ENCODE measurements at places on chromosomes 7 and 10. TPM values are rescaled to one million over a fixed set of nuclear protein-coding genes. Genes with fewer than 3 reads are reported as not detected.

Gene KIF20B
- total RNA-seq = 16.6 TPM

Gene METTL27
- total RNA-seq = 2.9 TPM

Gene ANXA8
- not detected for total RNA-seq

Gene BCCIP
- total RNA-seq = 39.7 TPM

Gene C10orf62
- total RNA-seq = not detected

Gene CTTNBP2
- total RNA-seq = 0.30 TPM

Gene ADRA2A
- total RNA-seq = not detected

Gene ZNF37A
- 29.8 TPM for total RNA-seq

Gene ZNF853
- total RNA-seq = 4.0 TPM

Gene POLR2J3
- total RNA-seq = 73.2 TPM

Gene PTF1A
- not detected for total RNA-seq

Gene PITX3
- total RNA-seq = not detected

Gene TMEM139
- 0.62 TPM for total RNA-seq

Gene FXYD4
- not detected for total RNA-seq

Gene LHPP
- 27.6 TPM for total RNA-seq

Gene ERVW-1
- not detected for total RNA-seq

Gene FAM25G
- total RNA-seq = not detected

Gene FAM107B
- total RNA-seq = 231 TPM

Gene NUDT1
- total RNA-seq = 14.0 TPM

Gene WEE2
- 0.11 TPM for total RNA-seq

Gene CNTNAP2
- total RNA-seq = 0.48 TPM

Gene MSS51
- 3.5 TPM for total RNA-seq

Gene WNT16
- not detected for total RNA-seq

Gene PAOX
- 7.7 TPM for total RNA-seq

Gene ANKRD61
- total RNA-seq = not detected

Gene ASB10
- total RNA-seq = not detected

Gene COL13A1
- not detected for total RNA-seq

Gene LLCFC1
- not detected for total RNA-seq

Gene AHR
- total RNA-seq = 39.8 TPM

Gene TMEM130
- not detected for total RNA-seq

Gene KCNIP2
- total RNA-seq = 3.8 TPM
